ENCODE measurements at places on chromosomes 13 and 19.

DNA sequence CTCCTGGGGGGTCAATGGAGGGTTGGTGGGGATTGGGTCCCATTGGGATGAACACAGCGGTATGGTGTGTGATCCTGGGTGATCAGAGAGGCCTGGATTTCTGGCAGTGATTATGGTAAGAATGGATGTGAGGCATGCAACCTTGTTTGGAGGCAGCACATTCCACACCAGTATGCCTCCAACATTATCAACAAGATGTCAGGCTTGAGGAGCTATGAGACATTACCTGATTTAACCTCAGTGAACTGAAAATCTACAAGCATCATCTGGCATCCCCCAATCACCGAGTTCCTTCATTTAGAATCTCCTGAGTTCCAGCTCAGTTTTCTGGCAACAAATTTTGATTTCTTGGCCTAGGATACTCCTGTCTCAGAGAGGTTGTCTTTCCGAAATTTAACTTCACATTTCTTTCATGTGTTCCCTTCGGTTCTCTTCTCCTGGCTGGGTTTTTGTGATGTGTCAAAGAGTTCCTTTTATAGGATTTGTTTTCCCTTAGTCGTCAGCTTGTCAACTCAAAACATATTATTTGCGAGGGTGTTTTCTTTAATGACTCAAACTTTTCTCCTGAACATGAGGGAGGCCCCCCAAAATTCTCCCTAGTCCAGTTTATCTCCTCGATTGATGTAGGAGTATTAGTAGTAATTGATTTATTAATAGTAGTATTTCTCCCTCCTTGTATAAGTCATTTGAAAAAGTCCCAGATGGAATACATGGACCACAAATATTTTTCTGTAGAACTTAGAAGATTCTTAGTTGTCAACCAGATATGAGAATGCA is 56.0 kb upstream of the FLT1 start:
- no peaks in the 10 kb centered on the region for H3K27me3 ChIP-seq
- no peak overlapping the region for H3K27ac ChIP-seq
- no peak overlapping the region for H3K4me3 ChIP-seq
- H3K36me3 ChIP-seq, result no peaks in the 10 kb centered on the region

DNA sequence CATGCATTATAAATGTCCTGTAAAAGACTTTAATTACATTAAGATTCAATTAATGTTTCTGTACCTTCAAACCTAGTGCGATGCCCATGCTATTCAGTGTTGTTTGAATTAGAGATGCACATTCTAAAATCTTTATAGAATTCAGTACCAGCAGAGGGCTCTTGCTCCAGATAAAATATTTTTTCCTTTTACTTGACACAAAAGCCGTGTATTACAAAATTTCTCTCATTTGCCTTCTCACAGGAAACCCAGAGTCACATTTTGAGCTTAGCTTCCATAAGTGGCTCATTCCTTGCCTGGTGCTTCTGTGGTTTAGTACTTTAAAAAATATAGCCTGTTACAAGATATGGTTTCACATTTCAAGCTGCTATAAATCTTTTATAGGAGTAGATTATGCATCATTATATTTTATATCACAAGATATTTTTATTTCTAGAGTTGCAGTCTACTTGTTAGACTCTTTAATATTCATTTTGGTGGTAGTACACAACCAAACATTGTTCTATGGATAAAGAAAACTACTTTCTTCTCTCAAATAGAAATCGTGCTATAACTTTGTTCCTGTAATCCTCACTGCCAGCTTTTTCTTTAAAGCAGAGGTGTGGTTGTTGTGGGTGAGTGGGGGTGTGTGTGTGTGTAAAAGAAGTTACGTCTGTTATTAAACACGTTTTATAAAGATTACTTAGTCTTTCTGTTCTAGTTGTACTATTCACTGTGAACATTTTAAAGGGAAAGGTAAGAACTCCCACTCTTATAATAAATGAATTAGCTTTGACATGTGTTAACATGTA is 101.4 kb downstream of the RNF17 start:
- no peaks in the 10 kb centered on the region for H3K36me3 ChIP-seq
- H3K4me3 ChIP-seq, result no peak overlapping the region
- H3K27me3 ChIP-seq, result no peaks in the 10 kb centered on the region
- no peak overlapping the region for H3K27ac ChIP-seq

GRCh38 chr19:21751384-21751783 is 16.0 kb downstream of the ZNF100 start:
- H3K4me1 ChIP-seq, result no peaks in the 10 kb centered on the region
- H3K27ac ChIP-seq, result no peak overlapping the region
- H3K27me3 ChIP-seq, result no peaks in the 10 kb centered on the region

- no peaks in the 10 kb centered on the region for H3K27me3 ChIP-seq
- no peak overlapping the region for H3K4me3 ChIP-seq
- DNase-seq, result no peak
- no peak overlapping the region for H3K27ac ChIP-seq
- H3K4me1 ChIP-seq, result no peaks in the 10 kb centered on the region
Measured at GRCh38 chr13:76816394-76816793, 69.8 kb downstream of the KCTD12 start.

- H3K27me3 ChIP-seq, result no peaks in the 10 kb centered on the region
- H3K4me1 ChIP-seq, result peaks cover 9% of the 10 kb centered on the region
- H3K27ac ChIP-seq, result peak overlapping the region; percentile 51
- peak; percentile 53 for DNase-seq
- H3K36me3 ChIP-seq, result no peaks in the 10 kb centered on the region
Measured at GRCh38 chr19:789701-790060, 7.6 kb upstream of the PTBP1 start.

DNA sequence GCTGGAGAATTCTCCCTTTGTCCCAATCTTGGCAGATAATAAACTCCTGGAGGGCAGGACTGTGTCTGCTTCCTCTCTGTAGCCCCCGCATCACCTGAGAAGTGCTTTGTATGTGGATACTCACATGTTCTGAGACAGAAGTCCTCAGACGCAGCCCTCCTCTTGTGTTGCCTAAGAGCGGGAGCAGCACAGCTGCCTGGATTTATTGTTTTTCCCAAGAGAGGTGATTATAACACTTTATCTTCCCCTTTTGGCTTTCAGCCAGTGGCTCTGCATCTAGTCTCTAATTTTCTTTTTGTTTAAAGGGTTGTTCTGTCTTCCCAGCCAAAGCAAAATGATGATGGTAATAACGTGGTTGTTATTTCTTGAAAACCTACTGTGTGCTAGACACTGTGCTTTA is 36.1 kb downstream of the OLFM4 start:
- H3K4me1 ChIP-seq, result no peaks in the 10 kb centered on the region
- peak; percentile 44 for DNase-seq
- no peak overlapping the region for H3K27ac ChIP-seq
- H3K4me3 ChIP-seq, result no peak overlapping the region

GRCh38 chr19:55189403-55189835 is 9.3 kb upstream of the SYT5 start:
- H3K27me3 ChIP-seq, result no peaks in the 10 kb centered on the region
- no peaks in the 10 kb centered on the region for H3K4me1 ChIP-seq
- no peak overlapping the region for H3K4me3 ChIP-seq
- no peaks in the 10 kb centered on the region for H3K36me3 ChIP-seq
- DNase-seq, result no peak

GRCh38 chr13:58882516-58882915 is 1251.0 kb downstream of the PCDH17 start:
- no peaks in the 10 kb centered on the region for H3K36me3 ChIP-seq
- no peak overlapping the region for H3K4me3 ChIP-seq
- peaks cover 2% of the 10 kb centered on the region for H3K4me1 ChIP-seq
- H3K27me3 ChIP-seq, result no peaks in the 10 kb centered on the region

GRCh38 chr19:41546386-41546789 is 29.6 kb upstream of the CEACAM21 start:
- peak overlapping the region; percentile 16 for H3K4me3 ChIP-seq
- no peak for DNase-seq
- no peaks in the 10 kb centered on the region for H3K4me1 ChIP-seq

DNA sequence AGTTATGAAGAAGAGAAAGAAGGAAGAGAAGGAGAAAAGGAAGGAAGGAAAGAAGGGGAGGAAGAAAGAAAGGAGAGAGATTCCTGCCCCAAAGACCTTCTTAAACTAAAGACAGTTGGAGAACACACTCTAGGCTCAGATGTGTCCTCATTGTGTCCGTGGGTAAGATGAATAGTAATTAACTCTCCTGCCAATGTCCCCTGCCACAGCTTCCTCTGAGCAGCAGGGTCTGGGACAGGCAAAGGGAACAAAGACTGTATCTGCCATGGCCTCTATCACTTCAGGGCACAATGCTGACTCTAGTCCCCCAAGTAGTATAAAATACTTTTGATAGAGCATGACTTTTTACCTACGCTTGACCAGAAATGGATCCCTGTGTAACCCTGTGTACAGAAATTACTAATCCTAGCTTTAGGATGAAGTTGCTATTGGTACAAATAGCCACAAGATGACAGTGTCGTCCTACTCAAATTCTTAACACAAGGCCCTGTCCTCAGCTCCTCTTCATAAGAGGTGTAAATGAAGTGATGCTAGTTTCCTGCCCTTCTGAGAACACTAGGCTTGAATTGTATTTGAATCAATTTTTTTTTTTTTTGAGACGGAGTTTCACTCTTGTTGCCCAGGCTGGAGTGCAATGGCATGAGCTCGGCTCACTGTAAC is 186.2 kb upstream of the GPR12 start:
- no peaks in the 10 kb centered on the region for H3K36me3 ChIP-seq
- H3K27ac ChIP-seq, result no peak overlapping the region
- peak; percentile 68 for DNase-seq
- H3K4me3 ChIP-seq, result no peak overlapping the region
- H3K4me1 ChIP-seq, result no peaks in the 10 kb centered on the region

GRCh38 chr19:46176116-46176860 is 28.2 kb downstream of the IGFL2 start:
- no peak overlapping the region for H3K27ac ChIP-seq
- no peak overlapping the region for H3K4me3 ChIP-seq
- H3K36me3 ChIP-seq, result no peaks in the 10 kb centered on the region

GRCh38 chr13:81207231-81207630 is 866.3 kb upstream of the SPRY2 start:
- H3K27ac ChIP-seq, result no peak overlapping the region
- no peak overlapping the region for H3K4me3 ChIP-seq
- no peak for DNase-seq
- no peaks in the 10 kb centered on the region for H3K4me1 ChIP-seq
- no peaks in the 10 kb centered on the region for H3K27me3 ChIP-seq

DNA sequence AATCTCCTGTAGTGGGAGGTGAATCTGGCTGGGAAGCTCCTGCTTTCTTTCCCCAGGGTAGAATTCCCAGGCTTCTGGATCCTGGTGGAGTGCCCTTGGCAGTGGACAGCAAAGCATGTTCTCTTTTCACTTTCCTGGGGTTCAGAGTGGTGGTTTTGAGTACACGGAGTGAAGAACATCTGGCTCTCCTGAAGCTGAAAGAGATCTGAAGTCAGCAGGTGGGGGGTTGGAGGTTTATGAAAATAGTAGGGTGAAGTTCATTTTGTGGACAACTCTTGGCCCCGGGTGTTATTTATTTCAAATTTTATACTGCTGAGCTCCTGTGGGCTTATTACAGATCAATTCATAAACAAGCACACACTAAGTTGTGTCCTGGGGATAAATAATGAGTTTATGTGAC is 497.3 kb downstream of the KLF5 start:
- no peaks in the 10 kb centered on the region for H3K4me1 ChIP-seq
- no peaks in the 10 kb centered on the region for H3K27me3 ChIP-seq
- no peak for DNase-seq
- no peak overlapping the region for H3K4me3 ChIP-seq

DNA sequence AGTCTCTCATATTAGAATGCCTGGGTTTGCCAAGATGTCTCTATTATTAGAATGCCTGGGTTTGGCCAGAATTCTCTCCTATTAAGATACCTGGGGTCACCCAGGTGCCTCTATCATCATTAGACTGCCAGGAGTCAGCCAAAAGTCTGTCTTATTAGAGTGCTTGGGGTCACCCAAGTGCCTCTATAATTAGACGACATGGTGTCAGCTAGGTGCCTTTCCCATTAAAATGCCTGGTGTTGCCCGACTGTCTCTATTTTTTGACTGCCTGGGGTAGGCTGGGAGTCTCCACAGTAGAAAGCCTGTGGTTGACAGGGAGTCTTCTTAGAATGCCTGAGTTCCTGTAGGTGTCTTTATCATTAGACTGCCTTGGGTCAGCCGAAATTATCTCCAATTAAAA is 1536.6 kb downstream of the UQCRFS1 start:
- H3K36me3 ChIP-seq, result no peaks in the 10 kb centered on the region
- no peak overlapping the region for H3K4me3 ChIP-seq

DNA sequence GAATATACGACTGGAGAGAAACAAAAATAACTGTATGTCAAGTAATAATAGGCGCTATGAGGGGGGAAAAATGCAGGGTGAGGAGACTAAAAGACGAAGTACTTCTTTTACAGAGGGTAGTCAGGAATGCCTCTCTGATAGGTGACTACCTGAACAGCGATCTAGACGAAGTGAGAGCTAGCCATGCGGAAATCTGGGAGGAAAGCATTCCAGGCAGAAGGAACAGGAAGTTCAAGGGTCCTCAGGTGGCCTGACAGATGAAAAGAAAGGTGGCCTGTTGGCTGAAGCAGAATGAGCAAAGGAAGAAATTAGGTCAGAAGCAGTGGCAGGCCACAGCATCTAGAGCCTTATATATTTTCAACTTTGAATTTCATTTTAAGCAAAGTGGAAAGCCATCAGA is 13.3 kb downstream of the ZDHHC20 start:
- H3K4me1 ChIP-seq, result no peaks in the 10 kb centered on the region
- H3K4me3 ChIP-seq, result no peak overlapping the region
- no peaks in the 10 kb centered on the region for H3K27me3 ChIP-seq

- H3K27ac ChIP-seq, result no peak overlapping the region
- no peak overlapping the region for H3K4me3 ChIP-seq
- no peak for DNase-seq
Measured at GRCh38 chr13:30873499-30873898, 32.6 kb upstream of the MEDAG start.

- no peak overlapping the region for H3K27ac ChIP-seq
- no peak overlapping the region for H3K4me3 ChIP-seq
- no peaks in the 10 kb centered on the region for H3K27me3 ChIP-seq
- H3K4me1 ChIP-seq, result peaks cover 4% of the 10 kb centered on the region
Measured at GRCh38 chr19:35313587-35313986, 15.4 kb upstream of the CD22 start.

DNA sequence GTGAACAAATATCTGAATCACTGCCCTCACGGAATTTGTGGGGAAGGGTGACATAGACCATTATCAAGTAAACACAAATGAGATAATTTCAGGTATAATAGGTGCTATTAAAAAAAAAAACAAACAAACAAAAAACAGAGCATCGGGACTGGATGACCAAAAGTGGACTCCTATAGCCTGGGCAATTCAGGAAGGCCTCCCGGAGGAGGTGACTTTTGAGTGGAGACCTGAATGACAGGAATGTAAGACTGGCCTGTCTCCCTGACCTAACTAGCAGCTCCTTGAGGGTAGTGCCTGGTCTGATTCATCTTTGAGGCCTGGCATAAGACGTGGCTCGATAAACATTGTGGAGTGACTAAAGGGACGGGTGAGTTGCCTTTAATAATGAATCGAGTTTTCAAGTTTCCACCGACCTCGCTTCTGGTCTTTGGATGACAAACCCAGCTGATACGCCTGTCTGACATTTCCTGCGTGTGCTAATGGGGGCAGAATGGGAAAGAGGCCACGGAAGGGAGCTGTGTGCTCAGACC is 6.8 kb downstream of the KLK10 start:
- H3K27ac ChIP-seq, result no peak overlapping the region
- no peaks in the 10 kb centered on the region for H3K36me3 ChIP-seq
- H3K27me3 ChIP-seq, result peaks cover 8% of the 10 kb centered on the region
- no peaks in the 10 kb centered on the region for H3K4me1 ChIP-seq
- H3K4me3 ChIP-seq, result no peak overlapping the region
- DNase-seq, result no peak

GRCh38 chr19:1999856-2000515 is 15.5 kb downstream of the BTBD2 start:
- peaks cover 3% of the 10 kb centered on the region for H3K36me3 ChIP-seq
- H3K4me3 ChIP-seq, result no peak overlapping the region
- H3K4me1 ChIP-seq, result no peaks in the 10 kb centered on the region
- H3K27ac ChIP-seq, result no peak overlapping the region
- H3K27me3 ChIP-seq, result no peaks in the 10 kb centered on the region
- no peak for DNase-seq

All from kidney (tissue), 22 donors.